HepG2 (cell line): ENCODE measurements at places on chromosomes 1 and 21.

DNA sequence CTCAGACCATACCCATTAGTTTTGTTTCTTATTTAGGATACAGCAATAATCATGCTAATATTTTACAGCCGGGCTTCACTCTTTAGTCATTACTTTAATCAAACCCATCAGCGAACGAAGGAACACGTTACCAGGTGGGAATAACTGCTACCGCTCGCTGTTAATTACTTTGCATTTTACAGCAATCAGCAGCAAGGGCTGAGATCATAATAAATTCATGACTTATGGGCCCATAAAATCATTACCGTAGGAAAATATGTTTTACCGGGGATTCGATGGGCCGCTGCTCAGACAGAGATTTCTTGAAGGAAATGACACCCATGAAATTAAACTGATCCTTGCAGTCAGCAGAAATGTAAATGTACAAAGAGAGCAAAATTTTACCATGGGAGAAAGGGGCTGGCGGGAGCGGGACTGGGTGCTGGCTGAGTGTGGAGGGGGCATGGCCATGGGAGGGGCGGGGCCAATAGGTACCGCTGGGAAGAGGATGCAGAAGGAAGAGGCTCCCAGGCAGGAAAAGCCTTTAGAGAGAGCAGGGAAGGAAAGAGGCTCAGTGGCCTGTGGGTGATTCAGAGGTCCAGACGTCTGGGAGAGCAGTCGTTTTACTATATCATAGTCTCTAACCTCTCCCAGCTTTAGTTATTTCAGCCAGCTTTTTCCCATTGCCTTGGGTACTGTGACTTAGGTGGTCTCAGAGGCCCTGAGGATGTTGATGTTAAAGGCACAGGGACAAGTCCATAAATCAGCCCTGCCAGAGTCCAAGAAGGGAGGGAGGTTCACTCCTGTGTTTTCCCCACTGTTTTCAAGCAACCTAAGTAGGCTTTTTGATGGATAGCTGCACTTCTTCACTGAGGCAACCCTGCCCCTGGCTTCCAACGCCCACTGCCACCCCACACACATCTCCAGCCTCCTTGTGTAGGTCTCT is 258.9 kb downstream of the SEC16B start:
- DNase-seq = no peak

- DNase-seq = no peak
These were observed 388.1 kb upstream of the NR5A2 start for GRCh38 chr1:199639453-199639852.

DNA sequence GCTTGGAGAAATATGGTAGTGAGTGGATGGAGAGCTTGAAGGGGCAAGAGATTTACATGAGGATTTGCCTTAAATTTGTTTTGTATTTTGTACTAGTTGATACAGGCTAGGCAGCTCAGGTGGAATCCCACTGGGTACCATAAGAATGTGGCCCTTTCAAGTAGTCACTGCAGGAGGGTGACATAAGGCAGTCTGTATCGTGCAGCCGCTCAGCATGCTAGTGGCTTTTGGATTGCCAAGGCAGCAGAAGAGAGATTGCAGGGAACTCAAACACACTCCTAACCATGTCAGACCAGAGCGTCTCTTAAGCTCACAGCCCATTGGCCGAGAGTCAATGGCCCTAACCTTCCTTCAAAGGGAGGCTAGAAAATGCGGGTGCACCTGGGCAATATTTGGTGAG is 420.0 kb downstream of the ADGRL2 start:
- no peak for DNase-seq

DNA sequence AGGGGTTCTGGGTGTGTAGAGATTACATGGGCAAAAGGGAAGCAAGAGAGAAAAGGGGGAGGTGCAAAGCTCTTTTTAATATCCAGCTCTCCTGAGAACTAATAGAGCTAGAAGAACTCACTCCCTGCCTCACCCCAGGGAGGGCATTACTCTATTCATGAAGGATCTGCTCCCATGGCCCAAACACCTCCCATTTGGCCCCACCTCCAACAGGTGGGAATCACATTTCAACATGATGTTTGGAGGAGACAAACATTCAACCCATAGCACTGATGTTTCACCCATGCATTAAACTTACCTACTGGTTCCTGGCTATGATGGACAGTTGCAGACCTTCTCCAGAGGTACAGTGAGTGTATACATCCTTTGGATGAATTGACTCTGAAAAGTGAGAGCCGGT is 7.3 kb upstream of the JUN start:
- DNase-seq = no peak

DNA sequence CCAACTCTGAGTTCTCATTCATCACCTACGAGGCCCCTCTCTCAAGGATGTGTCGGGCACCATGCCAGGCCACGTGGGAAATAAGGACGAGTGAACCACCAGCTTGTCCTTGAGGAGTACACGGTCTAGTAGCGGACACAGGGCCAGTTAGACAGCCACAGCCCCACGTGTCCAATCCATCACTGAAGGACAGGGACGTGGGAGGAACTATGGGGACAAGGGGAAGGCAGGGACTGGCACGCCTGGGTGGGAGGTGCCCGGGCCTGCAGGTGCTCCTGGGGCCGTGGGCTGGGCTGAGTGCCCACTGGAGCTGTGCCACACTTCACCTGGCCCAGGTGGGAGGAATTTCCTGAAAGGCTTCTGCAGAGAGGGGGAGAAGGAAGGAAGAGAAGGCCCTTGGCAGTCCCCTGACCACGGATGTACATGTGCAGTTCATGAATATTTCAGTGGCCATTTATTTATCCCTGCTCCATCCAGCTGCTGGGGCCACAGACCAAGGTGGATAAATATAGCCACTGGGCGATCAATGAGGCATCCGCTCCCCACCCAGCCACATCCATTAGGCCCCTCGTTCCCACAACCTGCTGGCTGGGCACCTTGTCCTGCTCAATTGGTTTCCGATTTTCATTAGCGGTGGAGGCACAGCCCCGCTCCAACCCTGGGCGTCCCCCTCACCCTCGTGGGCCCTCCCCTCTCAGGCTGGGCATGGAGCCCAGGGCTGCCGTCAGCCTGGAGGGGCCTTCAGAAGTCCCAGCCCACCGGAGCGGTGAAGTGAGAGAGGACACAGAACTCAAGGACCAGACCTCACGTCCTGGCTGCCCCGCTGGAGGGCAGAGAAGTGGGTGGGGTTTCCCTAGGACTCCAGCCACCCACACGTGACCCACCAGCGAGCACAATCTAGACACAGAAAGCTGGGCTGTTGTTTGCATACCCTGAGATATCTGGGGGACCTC is 59.5 kb downstream of the CASZ1 start:
- DNase-seq = no peak

DNA sequence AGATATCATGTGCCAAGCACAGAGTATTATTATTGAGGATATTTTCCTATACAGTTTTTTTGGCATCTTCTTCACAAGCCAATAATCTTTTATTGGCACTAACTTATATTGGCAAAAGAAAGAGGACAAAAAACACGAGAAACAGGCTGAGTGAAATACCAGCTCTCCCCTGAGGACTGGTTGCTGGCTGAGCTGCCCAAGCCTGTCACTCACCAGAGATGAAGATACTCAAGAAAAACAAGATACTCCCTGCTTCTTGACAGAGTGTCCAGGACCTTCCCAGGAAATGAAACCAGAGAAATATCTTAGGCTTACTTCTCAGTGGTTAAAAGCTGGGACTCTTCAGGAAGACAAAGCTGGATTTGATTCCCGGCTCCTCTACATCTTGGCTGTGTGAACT is 35.9 kb upstream of the ATP1B1 start:
- no peak for DNase-seq

DNA sequence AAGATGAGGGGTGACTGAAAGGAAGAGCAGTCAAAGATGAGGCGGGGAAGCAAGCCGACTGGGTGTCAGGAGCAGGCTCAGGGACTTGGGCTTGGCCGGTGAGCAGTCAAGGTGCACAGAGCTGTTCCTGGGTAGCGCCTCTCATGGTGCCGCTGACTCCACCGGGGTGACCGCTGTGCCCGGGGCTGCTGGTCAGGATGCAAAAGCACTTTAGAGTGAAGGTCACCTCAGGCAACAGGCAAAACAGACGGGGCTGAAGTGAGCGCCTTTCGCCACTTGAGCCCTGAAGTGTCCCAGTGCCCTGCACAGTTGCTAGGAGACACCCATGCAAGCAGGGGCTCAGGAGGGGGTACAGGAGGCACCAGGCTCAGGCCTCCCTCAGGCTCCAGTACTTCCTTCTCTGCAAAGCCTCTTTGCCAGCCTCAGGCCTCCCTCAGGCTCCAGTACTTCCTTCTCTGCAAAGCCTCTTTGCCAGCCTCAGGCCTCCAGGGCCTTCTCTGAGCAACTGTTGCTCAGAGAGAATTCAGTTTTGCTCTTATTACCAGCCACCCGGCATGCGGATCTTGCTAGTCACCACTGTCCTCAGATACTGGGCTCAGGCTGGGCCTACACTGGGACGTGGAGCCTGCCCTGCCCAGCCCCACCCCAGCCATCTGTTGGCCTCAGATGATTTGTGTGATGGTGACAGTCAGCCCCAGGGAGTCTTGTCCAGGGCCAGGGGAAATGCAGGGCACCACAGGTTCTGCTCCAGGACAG is 99.7 kb upstream of the IRF2BP2 start:
- no peak for DNase-seq

GRCh38 chr1:154820646-154821045 is 49.4 kb downstream of the KCNN3 start:
- no peak for DNase-seq

DNA sequence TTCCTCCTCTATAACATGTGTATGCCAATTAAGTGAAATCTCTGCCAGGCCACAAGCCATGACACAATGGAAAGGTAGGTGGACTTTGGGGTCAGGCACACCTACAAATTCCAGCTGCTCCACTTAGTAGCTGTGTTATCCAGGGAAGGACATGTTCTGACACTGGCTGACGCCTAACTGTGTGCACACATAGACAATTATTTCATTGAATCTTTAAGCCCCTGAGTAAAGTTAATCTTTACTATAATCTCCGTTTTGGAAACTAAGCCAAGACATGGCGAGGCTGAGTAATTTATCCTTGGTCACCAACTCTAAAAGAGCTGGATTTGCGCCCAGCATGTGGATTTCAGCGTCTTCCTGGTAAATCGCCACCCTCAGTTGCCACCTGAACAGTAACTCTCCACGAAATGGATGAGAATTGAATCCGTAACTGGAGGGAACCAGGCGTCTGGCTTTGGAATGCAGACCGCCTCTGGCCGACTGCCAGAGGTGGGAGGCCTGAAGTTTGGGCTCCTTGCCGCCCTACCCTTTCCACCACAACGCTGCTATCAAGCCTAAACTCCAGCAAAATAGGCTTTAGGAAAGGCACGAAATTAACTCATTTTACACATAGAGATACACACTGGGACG is 888 bp upstream of the SNRPE start:
- peak; percentile 49 for DNase-seq

- no peak for DNase-seq
These were observed 119.0 kb downstream of the GREM2 start for GRCh38 chr1:240492832-240493440.

DNA sequence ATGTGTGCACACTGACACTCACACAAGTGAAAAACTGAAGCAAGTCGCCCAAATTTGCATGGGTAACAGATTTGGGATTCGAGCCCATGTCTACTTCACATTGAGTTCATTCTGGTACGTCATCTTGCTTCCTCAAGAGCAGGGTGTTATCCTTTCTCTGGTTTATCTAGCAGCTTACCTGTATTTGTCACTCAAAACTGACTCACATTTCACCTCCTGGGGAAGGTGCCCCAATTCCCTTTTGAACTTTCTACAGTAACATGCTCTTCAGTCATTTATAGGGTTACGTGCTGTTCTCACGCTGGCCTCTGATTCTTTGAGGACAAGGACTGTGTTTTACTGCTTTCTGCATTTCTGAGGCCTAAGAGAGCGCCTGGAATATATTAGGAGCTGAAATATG is 162.8 kb downstream of the PDE4B start:
- no peak for DNase-seq

DNA sequence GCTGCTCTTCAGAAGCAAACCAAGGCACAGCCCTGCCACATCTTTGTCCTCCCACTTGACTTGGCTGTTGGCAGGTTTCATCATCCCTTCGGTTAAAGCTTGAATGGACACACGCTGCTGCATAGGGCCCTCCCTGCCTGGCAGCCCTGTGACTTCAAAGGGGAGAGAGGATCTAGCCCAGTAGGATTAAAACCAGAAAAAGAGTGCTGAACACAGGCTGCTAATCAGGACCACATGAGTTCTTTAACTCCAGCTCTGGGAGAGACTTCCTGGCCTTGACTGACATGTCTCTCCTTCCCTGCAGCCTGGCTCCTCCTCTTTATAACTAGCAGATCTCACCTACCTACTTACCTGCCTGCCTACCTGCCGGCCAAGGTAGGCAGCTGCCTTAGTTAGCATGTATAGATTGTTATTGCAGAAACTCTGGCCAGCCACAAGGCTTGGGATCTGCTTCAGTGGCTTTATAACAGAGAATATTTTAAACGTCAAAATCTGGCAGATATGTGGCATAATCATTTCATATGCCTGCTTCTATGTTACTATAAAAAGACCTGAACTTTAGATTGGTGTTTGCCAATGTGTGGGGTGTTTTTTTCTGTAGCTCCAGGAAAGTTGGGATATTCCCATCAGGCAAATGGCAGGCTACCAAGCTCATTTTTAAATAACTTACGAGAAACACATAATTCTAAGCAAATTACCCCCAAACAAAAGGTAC is 49.4 kb downstream of the ERG start:
- no peak for DNase-seq

- no peak for DNase-seq
These were observed 1.1 kb upstream of the KCNE2 start for GRCh38 chr21:34362670-34363069.

DNA sequence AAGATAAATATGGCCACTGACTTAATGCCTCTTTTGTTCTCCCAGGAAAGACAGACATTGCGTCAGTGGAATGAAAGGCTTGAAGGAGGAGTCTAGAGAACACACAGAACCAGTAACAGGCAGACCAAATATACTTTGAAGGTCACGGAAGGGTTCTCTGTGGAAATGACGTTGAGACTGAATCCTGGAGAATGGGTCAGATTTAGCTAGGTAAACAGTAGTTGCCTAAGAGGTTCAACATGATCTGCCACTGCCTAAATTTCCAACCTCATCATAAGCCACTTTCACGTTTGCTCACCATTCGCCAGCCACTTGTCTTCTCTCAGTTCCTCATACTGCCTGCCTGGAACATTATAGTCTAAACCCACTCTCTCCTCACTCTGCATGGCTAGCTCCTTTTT is 20.5 kb downstream of the PLA2G4A start:
- DNase-seq = peak; percentile 53

GRCh38 chr1:234069760-234070159 is 165.3 kb downstream of the SLC35F3 start:
- no peak for DNase-seq

DNA sequence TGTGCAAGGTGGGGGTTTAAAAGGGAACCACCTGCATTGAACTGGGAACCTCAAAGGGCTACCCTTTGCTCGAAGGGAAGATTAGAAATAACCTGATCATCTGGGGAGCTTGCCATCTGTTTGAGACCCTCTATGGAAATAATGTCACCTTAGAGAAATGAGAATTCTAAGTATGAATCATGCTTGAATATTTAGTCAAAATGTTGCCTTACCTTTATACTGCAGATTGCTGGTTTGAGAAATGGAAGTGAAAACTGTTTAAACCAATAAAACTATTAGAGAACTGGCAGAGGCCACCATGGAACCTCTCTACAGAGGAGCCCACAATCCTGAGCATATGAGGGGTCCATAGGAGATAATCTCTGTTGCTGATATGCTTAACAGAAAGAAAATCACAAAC is 131.2 kb upstream of the FAM78B start:
- no peak for DNase-seq
